NCI-H2227 treated with DMSO at 0.1 percent for 48 hours (cell line): ENCODE measurements at places on chromosomes 1 and 21.

GRCh38 chr1:21295002-21295401, 4.7 kb upstream of the ECE1 start:
- DNase-seq: no peak

DNA sequence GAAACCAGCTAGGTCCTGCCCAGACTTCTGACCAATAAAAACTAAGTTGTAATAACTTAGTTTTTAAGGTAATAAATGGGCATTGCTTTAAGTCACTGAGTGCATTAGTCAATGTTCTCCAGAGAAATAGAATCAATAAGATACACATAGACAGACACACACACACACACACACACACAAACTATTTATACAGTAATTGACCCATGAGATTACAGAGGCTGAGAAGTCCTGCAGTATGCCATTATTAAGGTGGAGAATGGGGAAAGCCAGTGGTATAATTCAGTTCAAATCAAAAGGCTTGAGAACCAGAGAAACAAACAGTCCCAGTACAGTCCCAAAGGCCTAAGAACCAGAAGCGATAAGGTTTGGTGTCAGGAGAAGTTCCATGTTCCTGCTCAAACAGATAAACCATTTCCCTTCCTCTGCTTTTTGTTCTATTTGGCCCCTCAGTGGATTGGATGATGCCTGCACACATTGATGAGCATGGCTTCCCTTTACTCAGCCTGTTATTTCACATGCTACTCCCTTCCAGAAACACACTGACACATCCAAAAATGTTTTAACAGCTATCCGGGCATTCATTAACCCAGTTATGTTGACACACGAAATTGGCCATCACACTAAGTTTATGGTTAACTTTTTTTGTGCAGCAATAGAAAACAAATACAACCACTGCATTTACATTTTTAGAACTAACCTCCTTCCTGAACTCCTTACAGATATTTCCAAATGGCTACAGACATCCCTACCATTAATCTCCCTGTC, 828.2 kb upstream of the NCAM2 start:
- DNase-seq: no peak

- DNase-seq: no peak
Measured at GRCh38 chr1:179807291-179807690, 64.2 kb downstream of the FAM163A start.

DNA sequence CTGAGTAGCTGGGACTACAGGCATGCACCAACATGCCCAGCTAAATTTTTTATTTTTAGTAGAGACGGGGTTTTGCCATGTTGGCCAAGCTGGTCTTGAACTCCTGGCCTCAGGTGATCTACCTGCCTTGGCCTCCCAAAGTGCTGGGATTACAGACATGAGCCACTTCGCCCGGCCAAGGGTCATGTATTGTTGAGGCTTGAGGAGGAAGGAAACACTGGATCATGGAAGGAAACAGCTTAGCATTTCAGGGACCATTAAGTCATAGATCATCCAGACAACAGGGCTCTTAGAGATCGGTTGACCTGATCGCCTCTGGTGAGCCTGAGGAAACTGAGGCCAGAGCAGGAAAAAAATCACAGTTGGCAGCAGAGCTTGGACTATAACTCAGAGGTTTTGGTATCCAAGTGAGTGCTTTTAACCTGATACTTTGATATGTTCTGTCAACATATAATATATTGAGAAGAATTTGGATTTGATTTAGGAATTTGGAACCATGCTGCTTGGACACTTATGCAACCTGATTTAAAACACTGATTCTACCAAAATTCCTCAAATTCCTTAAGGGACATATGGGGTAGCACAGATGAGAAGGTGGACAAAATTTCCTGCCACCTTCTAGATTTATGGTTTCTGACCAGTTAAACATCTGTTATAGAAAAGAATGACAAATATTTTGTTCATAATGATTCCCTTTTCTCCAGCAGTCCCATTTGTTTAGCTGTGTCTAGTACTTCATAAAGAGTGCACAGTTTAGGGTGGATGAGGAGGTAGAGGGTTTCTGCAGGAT, 13.1 kb upstream of the BMP8A start:
- no peak for DNase-seq

GRCh38 chr1:19385869-19386591, 73.9 kb downstream of the SLC66A1 start:
- DNase-seq: no peak

DNA sequence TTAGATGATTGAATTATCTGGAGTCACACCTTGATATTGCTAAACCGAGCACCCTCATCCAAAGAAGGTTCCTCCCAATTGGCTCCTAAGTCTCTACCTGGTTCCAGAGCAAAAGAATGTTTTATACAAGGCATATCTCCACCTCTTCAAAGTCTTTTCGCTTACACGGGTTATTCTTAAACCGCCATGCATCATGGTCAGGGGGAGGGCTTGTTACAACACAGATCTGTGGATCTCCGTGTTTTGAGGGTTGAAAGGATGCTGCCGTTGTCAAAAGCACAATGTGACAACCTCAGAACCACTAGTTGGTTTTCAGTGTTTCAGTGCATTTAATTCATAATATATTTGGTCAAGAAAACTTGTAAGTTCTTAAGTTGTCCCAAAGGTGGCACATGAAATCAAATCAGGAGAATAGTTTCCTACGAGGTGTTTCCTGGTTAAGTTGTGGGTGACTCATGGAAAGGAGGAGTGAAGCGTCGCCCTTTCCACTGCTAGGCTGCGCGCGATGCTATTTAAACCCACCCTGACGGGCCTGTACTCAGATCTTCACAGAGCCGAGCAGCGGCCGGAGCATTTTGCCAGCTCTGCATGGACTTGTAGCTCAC, 1531.6 kb upstream of the TPTE start:
- no peak for DNase-seq

DNA sequence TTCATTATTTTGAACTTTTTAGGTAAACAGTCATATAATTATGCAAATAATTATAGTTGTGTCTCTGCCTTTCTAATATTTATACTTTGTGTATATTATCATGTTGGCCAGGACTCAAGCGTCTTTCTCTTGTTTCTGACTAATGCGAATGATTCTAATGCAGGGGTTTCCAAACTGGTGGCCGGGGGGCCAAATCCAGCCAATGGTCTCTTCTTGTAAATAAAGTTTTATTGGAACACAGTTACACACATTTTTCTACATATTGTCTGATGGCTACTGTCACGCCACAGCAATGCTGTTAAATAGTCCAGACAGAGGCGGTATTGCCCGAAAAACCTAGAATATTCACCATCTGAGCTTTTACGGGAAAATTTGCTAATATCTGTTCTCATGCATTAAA, 8.9 kb upstream of the POFUT2 start:
- DNase-seq: no peak

DNA sequence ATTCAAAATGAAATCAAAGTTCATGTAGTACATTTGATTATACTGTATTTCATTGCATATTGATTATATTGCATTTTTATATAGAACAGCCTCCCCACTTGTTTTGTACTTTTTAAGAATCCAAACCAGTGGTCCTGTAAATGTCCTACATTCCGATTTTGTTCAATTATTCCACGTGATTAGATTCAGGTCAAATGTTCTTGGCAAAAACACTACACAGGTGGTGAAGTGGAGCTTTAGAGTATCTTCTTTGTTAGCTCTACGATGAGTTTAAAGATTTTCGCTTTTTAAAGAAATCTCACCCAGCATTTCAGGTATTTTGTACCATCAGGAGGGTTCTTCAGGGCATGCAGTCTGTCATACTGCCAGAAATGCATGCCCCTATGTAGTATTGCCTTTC, 120.6 kb downstream of the TRIM33 start:
- no peak for DNase-seq

DNA sequence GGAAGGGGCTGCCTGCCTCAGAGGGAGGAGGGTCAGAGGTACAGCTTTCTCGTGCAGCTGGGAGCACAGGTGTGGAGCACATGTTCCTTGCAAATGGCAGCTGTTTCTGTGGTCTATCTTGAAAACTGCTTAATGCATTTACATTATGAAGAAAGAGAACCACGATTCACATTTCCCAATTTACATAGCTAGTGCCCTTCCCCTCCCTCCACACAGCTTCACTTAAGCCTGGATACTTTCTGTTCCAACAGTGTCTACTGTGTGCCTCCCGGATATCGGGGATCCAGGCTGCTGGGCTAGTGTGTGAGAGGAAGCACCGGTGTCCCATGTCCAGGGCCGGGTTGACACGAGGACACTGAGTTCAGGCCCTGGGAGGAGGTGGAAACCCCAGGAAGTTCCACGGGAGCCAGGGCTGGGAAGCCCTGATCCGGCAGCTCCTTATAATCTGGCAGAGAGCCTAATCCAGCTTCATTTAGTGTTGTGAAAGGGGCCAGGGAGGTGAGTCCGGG, 31.6 kb downstream of the TMCC2 start:
- DNase-seq: no peak
